ENCODE measurements at places on chromosomes 7 and 10.

DNA sequence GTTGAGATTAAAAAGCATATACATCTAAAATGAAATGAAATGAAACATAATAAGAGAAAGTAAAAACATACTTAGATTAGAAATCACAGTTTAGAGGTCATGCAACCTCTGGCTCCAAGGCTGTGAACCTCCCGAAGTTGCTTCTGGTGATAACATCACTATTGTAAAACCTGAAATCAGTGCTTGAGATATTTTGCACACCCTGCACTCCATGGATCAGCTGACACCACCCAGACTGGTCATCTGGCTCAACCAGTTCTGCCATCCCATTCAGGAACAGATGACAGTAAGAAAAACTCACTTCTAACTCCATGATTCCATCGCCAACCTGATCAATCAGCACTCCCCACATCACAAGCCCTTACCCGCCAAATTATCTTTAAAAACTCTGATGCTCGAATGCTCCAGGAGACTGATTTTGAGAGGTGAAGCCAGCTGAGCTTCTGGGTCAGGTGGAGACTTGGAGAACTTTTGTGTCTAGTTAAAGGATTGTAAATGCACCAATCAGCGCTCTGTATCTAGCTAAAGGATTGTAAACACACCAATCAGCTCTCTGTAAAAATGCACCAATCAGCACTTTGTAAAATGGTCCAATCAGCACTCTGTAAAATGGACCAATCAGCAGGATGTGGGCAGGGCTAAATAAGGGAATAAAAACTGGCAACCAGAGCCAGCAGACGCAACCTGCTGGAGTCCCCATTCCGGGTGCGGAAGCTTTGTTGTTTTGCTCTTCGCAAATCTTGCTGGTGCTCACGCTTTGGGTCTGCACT is 162.6 kb upstream of the MAGI2 start:
- DNase-seq, result no peak

GRCh38 chr7:16068183-16068582 is 353.2 kb downstream of the CRPPA start:
- no peak for DNase-seq

DNA sequence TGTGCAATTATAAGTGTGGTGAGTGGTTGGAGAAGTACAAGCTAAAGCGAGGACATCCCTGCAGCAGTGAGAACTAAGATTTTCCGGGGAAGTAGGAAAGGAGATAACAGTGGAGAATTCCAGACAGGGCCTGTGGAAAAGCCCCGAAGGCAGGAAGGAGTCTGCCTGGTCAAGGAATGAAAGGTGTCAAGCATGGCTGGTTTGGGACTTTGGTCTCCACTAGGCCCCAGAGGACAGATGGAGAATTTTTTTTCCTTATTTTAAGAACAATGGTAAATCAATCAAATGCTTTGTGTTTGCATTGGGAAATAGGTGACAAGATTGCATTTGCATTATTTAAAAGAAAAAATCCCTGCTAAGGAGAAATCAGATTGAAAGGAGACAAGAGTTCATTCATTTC is 3.2 kb upstream of the CEP55 start:
- no peak for DNase-seq

- DNase-seq, result no peak
These were observed 222.2 kb downstream of the C7orf25 start for GRCh38 chr7:42689626-42690025.
